ENCODE measurements at places on chromosomes 4 and X. TPM values are rescaled to one million over a fixed set of nuclear protein-coding genes. Genes with fewer than 3 reads are reported as not detected.

GRCh38 chrX:17737986-17738713 is 857 bp downstream of the SCML1 start:
- peak; percentile 60 for DNase-seq

DNA sequence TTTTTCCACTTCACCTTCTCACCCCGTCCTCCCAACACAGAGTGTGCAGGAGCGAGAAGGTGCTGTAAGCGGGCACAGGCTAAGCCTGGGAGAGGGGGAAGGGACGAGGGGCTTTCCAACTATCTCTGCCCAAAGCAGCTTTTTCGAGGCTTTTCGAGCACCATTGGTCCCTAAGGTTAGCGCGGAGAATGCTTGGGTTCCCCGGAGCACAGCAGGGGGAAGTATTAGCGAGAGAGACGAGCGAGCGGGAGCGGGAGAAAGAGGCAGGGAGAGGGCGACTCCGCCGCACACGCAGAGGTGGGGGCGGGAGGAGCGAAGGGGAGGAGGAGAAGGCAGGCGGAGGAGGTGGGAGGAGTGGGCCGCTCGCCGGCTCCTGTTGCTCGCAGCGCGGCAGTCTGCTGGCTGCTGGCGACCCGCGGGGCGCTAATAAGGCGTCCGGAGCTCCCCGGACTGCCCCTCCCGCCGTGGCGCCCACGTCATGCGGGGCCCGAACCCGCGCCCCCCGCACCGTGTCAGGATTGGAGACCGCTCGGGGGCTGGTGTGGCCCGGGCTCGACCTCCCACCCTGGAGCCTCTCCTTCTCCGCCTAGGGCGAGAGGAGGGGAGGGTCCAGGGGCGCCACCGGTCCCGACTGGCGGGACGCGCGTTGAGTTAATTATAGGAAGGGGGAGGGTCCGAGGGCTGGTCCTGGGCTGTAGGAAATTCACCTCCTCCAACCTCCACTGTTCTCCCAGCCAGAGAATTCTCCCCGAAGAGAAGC is at the start of gene ADAMTS3:
ADAMTS3 (minus strand) TSS at position 263 of the 760 bp plus-strand sequence. CDS start 459 bp downstream, outside the sequence.
- peak; percentile 84 for DNase-seq

Gene USP51
- total RNA-seq = 4.0 TPM

Gene SCLT1
- 24.0 TPM for total RNA-seq

DNA sequence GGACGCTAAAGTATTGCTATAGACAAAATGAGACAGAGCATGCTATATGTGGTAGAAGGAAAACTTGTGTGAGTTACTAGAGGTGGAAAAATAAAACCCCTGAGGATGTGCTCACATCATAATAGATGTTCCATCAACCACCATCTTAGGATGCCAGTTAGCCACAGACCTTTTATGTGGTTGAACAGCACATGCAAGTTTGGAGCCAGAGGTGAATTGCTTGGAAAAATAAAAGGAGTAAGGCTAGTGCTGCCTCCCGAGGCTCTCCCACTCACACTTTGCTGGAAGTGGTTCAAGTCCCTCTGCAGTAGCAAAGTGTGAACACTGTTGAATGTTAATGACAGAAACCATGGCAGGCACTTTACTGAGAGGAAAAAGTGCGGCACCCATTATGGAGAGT is 39.4 kb upstream of the PPARGC1A start:
- no peak for DNase-seq

Gene F11
- total RNA-seq = 0.20 TPM

Gene C4orf54
- total RNA-seq = 0.11 TPM

Gene TLR1
- 24.0 TPM for total RNA-seq

Gene SHISA3
- total RNA-seq = 0.30 TPM

- no peak for DNase-seq
Measured at GRCh38 chr4:33658971-33659370, 2585.3 kb downstream of the ARAP2 start.

DNA sequence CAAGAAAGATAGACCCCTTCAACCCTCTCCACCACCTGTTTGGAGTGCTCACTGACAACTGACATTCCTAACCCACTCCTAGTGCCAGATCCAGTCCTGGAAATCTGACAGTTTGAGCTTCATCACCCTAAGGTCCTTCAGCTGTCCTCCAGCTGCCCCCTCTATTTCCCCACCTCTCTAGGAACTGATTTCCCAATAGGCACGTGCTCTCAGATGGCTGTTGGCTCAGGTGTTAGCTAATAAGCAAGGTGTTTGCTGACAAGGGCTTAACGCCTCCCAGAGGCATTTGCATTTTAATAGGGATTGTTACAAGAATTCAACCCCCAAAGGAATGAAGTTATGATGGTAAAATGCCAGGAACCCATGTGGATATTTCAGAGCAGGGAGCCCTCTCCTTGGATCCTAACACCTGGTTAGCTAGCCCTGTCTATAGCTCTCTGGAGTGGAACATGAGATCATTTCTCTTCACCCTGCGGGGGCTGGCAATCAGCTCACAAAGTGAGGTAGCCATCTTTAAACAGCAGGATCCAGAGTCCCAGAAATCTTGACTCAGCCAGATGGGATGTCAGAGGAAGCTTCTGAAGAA is 348.5 kb upstream of the SFRP2 start:
- DNase-seq = no peak

DNA sequence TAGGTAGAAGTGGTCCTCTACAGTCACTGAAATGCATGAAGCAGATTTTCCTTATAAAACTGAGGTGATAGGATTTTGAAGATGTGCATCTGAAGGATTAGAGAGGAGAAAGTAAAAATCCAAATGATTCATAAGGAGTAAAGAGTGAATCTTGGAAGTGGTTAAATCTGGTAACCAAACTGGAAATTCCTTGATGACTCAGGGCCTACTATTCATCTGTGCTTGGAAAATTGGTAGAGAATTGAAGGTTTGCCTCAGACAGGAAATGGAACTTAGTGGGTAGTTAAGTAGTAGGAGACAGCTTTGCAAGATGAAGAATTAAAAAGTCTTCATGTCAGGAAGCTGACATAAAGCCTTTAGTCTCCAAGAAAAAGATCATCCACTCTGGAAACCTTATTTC is 368.9 kb upstream of the CTSO start:
- DNase-seq = no peak

Gene DCX
- not detected for total RNA-seq

GRCh38 chr4:81549984-81550383 is 78.3 kb upstream of the RASGEF1B start:
- DNase-seq = no peak
